ENCODE measurements at places on chromosomes 7 and 10.
A peak's percentile ranks its signal among the peaks of the same experiment; 100 is the strongest.

GRCh38 chr7:85554236-85555178 lies 367.7 kb upstream of the SEMA3D start:
- peak; percentile 46 for DNase-seq

DNA sequence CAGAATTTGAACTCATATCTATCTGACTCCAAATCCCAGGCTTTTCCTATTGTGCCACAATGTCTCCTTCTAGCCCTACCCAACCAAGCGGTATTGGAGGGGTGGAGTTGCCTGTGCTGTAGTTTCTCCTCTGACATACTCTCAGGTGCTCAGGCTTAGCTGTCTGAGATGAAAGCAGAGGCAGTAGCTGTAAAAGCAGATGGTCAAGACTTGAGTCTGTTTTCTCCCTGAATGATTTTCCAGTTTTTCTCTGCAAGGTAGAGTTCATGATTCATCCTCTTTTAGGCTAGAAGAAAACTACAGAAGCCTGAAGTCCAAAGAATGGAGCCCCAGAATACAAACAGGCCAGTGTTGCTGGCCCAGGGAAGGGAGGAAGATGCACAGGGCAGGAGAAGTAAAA lies 130.0 kb downstream of the PDE1C start:
- DNase-seq: no peak

DNA sequence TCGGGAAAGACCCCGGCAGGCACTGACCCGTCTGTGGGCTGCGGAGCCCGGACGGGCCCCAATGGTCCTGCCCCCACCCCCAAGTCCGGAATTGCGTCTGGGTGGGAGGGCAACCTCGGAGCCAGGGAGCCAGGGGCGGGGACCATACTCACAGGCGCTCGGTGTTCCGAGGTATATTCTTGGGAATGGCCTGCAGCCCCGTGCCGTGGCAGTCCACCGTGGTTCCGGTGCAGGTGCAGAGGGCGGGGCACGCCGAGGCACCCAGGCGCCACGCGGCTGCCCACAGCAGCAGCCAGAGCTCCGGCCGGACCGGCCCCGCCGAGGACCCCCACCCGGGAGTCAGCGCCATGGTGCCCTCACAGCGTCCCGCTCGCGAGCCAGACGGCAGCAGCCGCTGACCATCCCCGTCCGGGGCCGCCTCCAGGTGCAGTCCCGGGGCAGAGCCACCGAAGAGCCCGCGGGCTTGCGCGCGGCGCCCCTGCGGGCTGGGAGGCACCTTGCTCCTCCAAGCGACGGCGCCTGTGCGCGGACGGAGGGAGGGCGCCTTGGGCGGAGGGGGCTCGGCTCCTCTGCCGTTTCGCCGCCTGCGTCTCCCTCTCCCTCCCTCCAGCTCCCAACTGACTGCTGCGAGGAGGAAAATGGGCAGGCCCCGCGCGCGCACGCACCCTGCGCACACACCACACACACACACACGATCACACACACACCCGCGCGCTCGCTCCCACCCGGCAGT lies at the start of gene SLIT1:
Gene SLIT1, minus strand, starts transcription at position 634 of the 733 bp plus-strand sequence. Its CDS starts 285 bp downstream, at position 349.
- no peak for DNase-seq

- no peak for DNase-seq
Measured at GRCh38 chr10:7337431-7338171, 73.2 kb downstream of the SFMBT2 start.

- DNase-seq: no peak
Measured at GRCh38 chr10:101237081-101237981, 8.1 kb upstream of the LBX1 start.

DNA sequence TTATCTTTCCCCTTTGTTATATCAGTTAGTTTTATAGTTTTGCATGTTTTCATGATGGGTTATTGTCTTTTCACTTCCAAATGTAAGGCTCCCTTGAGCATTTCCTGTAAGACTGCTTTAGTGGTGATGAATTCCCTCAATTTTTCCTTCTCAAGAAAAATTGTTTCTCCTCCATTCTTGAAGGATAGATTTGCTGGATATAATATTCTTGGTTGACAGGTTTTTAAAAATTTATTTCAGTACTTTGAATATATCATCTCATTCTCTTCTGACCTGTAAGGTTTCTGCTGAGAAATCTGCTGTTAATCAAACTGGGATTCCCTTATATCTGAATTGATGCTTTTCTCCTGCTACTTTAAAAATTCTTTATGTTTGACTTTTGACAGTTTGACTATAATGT lies 33.3 kb downstream of the SCART1 start:
- DNase-seq: no peak

GRCh38 chr7:42869131-42870020 lies 42.5 kb downstream of the C7orf25 start:
- no peak for DNase-seq

DNA sequence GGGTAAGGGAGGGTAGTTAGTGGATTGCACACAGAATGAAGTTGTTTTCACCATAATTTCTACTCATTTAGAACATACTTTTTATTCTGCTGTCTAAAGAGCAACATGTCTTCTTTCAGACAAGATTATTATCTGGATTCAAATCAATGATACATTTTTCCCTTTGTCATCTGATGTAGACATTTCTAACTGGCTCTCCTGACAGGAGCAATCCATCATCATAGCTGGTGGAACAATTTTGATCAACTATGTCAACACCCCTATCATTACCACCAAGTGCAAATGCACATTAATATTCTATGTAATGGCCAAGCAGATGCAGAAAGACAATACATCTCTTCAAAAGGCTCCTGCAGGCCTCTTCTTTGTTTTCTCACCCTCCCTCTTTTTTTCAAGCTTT lies 672.9 kb upstream of the LRRTM3 start:
- no peak for DNase-seq

GRCh38 chr10:115945701-115946445 lies 327.1 kb downstream of the GFRA1 start:
- DNase-seq: no peak

DNA sequence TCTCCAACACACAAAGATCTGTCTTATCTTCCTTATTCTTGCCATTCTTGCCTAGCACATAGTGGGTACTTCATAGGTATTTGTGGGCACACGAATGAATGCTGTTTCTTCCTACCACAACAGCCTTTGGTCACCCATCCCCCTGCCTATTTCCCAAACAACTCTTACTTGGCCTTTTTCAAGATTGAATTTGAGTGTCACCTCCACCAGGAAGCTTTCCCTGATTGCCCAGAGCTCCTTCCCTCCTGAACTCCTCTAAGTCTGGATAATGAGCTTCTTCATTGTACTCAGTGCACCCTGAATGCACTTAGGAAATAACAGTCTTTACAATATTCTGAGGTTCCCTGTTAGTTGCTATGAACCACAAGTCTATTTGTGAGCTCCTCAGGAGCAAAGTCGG lies 11.6 kb upstream of the PDZD8 start:
- no peak for DNase-seq

DNA sequence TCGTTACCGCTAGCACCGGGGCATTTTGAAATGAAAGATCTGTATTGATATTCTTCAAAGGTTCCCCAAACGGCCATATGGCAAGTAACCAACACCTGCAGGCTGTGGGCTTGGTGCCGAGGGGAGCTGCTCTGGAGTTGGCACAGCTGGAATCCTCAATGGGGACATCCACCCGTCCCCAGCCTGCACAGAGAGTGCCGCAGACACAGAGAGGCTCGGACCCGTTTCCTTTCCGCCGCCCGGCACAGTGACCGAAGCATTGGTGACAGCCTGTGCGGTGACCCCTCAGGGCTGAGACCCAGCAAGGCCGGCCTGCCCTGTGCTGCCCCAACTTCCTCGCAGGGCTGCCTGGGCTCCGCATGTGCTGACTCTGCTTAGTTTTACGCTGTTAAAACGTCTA lies 4.5 kb downstream of the CFAP46 start:
- no peak for DNase-seq

GRCh38 chr10:89426230-89426868 lies 12.0 kb downstream of the IFIT5 start:
- peak; percentile 27 for DNase-seq

DNA sequence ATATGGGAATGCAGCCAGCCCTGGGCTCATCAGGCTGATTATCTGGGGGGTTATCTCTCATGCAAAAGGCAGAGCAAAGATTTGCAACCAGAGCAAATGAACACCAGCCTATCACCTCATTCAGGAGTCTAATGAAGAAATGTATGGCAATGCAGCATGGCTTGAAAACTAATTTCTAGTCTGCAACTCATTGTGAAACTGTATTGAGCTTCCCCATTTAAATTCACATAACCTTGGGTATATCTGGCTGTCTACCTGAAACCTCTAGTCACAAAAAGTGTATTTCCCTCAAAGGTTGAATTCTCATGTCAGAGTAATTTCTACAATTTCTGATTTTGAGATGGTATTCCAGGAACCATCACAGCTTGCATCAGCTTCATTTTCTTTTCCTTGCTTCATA lies 240.0 kb downstream of the SDHAF3 start:
- DNase-seq: no peak

- no peak for DNase-seq
Measured at GRCh38 chr10:74658511-74658910, 167.9 kb upstream of the KAT6B start.

GRCh38 chr7:8179486-8179885 lies 82.5 kb downstream of the ICA1 start:
- DNase-seq: no peak

DNA sequence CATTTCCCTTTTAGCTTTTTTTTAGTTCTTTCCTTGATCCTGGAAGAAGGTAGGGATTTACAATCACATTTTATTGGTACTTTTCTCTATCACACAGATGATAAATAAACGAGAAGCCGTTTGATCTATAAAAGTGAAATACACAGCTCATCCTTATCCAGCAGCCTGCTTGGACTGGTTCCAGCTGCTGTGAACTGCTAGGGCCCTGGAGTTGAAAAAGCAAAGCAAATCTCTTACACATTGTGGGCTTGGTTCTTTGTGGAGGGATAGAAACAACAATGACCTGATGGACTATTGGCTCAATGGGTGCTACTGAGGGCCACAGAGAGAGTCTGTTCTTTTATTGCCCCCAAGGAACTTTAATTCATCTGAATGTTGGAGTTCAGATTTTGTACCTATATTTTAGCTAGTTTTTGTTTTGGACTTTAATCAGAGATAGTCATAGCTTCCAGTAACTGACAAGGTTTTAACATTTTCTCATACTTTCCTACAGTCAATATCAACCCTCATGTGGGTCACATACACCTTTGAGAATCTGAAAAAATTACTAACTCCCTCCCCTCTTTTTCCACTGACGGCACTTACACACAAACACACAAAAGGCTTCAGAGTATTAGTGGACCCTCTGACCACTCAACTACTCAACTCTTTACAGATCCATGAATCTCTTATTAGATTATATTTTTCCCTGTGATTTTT lies 91.6 kb upstream of the CCDC6 start:
- DNase-seq: no peak

- no peak for DNase-seq
Measured at GRCh38 chr7:132964876-132965275, 117.0 kb downstream of the CHCHD3 start.

All from NCI-H1048 (cell line).